ENCODE measurements at places on chromosomes 12 and 14.

DNA sequence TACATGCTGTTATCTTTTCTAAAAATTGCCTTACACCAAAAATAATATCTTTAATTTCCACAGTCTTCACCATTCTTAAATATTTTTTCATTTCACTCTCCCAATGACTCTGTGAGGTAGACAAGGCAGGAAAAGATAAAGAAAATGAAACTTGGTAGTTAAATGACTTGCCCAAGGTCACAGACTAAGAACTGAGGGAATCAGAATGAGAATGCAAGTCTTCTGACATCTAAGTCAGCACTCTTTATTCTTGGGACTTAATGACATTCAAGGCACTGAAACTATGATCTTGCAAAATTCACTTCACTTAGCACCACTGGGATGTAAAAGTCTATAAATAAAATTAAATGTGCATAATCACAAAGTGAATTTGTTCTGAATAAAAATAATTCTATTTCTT is 104.5 kb downstream of the SLC2A13 start:
- DNase-seq = no peak

- no peak for DNase-seq
These were observed 74.7 kb downstream of the NOC4L start for GRCh38 chr12:132218915-132219314.

GRCh38 chr12:2939191-2939590 is 20.0 kb upstream of the TEAD4 start:
- no peak for DNase-seq

DNA sequence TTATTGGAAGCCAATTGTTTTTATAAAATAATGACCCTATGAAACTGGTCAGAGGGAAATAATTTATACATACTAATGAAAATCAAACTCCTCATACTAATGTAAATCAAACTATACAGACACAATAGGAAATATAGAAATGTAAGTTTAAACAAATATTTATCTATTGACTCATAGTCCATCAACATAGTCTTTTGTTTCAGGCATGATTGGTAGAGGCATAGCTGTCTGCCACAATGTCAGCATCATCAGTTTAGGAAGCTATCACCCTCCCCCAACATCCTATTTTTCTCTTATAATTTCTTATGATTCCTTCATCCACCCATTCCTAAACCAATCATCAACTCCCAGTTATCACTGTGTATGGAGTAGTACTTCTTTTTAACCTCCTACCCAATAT is 117.7 kb downstream of the SLC38A6 start:
- DNase-seq = no peak

DNA sequence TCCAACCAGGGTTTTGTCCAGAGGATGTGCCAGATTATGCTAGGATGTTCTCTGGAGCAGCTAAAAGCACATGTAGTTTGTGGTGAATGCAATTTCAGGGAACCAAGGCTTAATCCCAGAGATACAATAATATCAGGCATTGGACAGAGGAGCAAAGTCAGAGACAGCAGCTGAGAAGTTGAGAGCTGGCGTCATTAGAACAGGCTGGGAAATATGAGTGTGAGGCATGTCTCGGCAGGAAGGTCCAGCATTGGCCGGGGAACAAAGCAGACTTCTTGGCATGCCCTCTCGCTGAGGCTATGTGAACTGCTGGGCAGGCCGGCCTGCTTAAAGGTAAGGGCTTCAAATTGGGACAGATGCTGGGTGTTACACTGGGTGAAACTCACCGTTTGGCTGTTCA is 125.4 kb downstream of the CAND1 start:
- DNase-seq = no peak

- DNase-seq = no peak
These were observed 3.6 kb upstream of the NPAS3 start for GRCh38 chr14:32934881-32935633.

DNA sequence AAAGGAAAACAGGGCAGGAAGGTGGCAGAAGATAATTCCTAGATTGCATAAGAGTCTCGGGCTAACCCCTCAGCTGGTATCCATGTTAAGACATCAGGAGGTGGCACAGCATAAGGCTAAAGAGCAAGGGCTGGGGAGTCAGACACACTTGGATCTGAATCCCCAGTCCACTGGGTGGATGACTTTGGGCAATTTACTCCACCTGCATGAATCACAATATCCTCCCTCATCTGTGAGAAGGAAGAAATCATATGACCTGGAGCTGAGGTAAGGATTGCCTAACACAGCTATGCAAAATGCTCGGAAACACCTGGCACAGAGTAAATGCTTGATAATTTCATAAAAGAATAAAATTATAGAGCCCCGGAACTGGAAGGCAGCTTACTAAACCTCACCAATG is 217.9 kb downstream of the PIK3C2G start:
- no peak for DNase-seq

DNA sequence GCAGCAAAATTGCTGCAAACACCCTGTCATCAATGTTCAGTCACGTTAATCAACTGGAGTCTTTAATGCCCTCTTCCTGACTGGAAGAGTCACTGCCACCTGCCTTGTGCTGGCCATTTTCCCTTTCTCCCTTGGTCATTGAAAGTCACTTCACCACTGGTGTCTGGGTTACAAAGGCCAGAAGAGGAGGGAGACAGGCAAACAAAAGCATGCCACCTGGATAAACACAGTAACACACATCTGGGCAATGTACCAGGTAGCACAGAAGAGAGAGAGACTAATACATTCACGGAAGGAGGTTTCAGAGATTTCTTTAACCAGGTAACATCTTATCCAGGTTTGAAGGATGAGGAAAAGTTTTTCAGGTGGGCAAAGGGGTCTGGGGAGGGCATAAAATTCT is 32.7 kb downstream of the GPHB5 start:
- no peak for DNase-seq

- DNase-seq = no peak
These were observed 42.8 kb downstream of the ACSM4 start for GRCh38 chr12:7346551-7347225.

DNA sequence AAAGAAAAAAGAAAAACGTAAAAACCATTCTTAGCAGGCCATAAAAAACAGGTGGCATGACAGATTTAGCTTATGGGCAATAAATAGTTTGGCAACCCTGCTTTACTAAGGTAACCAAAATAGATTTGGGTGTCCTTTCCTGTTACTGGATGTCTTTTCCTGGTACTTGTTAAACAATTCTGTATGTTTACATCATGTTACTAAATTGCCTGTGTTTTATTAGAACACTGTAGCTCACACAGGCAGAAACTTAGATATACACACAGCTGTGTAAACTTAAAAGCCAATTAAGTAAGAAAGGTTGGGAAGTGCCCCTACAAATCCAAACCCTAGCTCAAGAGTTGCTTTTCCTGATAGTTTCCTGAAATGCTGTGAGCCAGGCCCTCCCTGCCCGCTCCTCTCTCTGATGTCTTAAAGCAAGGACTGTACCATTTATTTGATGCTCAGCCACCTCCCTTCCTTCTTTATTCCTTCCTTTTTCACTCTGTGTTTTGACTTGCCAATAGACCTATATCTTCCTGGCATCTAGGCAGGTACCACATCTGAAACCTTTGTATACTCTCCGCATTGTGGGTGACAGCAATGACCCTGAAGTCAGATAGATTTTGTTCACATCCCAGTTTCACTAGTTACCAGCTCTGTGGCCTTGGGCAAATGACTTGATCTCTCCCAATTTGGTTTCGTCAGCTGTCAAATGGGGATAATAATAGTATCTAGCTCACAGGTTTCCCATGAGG is 3.7 kb upstream of the CAMKK2 start:
- DNase-seq = peak; percentile 4

DNA sequence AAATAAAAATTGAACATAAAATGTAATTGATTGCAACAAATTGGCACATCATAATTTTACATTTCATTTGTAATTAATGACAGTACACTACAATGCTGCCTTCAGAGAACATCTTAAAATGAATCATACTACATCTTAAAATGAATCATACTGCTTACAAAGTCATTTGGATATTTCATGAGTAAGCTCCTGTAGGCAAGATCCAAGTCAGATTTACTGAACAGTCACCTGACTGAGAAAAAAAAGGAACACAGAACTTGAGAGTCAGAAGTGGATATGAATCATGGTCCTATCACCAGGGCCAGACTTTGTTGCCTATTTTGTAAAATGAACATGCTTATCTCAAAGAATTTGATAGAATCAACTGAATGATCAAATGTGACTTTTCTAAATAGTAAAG is 32.7 kb upstream of the FBLN5 start:
- no peak for DNase-seq

DNA sequence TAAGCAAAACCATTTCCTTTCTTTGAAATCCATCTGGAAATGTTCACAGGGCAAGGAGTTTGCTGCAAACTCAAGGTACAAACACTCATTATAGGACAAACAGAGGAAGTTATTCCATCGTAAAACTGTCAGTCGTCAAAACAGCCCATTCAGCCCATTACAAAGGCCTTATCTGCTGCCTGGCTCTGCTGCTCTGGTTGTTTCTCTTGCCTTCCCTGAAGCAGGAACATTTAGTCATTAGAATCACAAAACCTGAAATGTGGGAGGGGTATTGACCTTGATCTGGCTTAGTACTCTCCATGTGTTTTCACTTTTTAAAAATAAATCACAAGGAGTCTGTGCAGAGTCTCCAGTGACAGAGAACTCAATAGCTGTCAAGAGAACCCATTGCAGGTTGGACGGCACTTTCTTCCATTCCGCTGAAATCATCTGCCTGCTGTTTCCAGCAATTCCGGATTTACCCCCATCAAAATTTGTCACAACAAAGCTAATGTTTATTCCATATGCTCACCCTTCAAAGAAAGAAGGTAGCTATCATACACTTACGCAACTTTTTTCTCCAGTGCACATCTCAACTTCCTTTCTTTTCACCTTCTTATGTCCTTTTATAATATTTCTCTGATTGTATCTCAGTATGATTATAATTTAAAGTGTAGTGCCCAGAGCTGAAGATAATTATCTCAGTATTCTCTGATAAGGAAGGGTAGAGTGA is 24.6 kb upstream of the ITPR2 start:
- DNase-seq = no peak

Data from activated CD4-positive, CD25-positive, alpha-beta regulatory T cell treated with anti-CD3 and anti-CD28 coated beads, Interleukin-2, amount 50 U/mL, for 72 hours (primary cell).